ENCODE measurements at places on chromosomes 16 and 17. TPM values are rescaled to one million over a fixed set of nuclear protein-coding genes. Genes with fewer than 3 reads are reported as not detected.
A peak's percentile ranks its signal among the peaks of the same experiment; 100 is the strongest.

- H3K36me3 ChIP-seq: peaks cover 30% of the 10 kb centered on the region
- no peaks in the 10 kb centered on the region for H3K27me3 ChIP-seq
- DNase-seq: no peak
- peaks cover 82% of the 10 kb centered on the region for H3K4me1 ChIP-seq
- peak overlapping the region; percentile 83 for H3K4me3 ChIP-seq
These were observed 1.4 kb upstream of the ATP6V0A1 start for GRCh38 chr17:42457107-42457792.

- H3K4me1 ChIP-seq: no peaks in the 10 kb centered on the region
- H3K27ac ChIP-seq: no peak overlapping the region
- DNase-seq: no peak
These were observed 475.6 kb downstream of the CDH13 start for GRCh38 chr16:83102336-83102735.

DNA sequence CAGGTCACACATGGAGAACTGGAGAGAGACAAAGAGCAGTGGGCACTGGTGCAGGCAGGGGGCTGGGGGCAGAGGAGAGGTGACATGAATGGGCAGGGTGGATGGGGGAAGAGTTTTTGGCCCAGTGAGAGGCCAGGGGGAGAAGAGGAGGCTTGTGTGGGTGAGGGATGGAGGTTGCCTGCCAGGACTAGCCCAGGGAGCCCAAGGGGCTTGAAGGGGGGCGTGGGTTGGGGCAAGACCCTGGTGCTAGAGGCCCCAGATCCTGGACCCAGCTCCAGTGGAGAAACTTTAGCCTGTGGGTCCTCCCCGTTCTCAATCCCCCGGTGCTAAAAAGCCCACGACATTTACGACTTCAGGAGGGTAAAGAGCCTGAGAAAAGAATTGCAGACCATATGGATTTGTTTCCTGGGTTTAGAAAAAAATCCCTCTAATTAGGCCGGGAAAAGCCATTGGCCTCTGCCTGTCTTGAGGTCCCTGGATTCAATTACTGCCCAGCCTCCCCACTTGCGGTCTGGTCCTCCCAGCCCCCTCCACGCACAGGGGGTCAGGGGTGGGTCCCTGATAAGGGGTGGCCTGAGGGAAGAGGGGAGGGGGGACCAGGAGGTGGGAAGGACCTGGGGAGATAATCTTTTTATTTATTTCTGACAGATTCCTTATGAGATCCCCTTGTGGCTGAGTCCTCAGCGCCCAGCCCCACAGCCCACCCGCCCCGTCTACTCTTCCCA is 33.0 kb downstream of the NGFR start:
- no peaks in the 10 kb centered on the region for H3K36me3 ChIP-seq
- peaks cover 22% of the 10 kb centered on the region for H3K27me3 ChIP-seq
- H3K4me3 ChIP-seq: no peak overlapping the region
- DNase-seq: no peak

- H3K4me1 ChIP-seq: peaks cover 24% of the 10 kb centered on the region
- H3K36me3 ChIP-seq: no peaks in the 10 kb centered on the region
- no peak for DNase-seq
- H3K27me3 ChIP-seq: peaks cover 30% of the 10 kb centered on the region
- no peak overlapping the region for H3K27ac ChIP-seq
These were observed 3.1 kb downstream of the NPW start for GRCh38 chr16:2022723-2023091.

- no peak for DNase-seq
- no peak overlapping the region for H3K4me3 ChIP-seq
- peaks cover 5% of the 10 kb centered on the region for H3K4me1 ChIP-seq
- H3K27me3 ChIP-seq: peaks cover 47% of the 10 kb centered on the region
- H3K36me3 ChIP-seq: no peaks in the 10 kb centered on the region
- H3K27ac ChIP-seq: no peak overlapping the region
These were observed 15.5 kb downstream of the NEUROD2 start for GRCh38 chr17:39591958-39592954.

DNA sequence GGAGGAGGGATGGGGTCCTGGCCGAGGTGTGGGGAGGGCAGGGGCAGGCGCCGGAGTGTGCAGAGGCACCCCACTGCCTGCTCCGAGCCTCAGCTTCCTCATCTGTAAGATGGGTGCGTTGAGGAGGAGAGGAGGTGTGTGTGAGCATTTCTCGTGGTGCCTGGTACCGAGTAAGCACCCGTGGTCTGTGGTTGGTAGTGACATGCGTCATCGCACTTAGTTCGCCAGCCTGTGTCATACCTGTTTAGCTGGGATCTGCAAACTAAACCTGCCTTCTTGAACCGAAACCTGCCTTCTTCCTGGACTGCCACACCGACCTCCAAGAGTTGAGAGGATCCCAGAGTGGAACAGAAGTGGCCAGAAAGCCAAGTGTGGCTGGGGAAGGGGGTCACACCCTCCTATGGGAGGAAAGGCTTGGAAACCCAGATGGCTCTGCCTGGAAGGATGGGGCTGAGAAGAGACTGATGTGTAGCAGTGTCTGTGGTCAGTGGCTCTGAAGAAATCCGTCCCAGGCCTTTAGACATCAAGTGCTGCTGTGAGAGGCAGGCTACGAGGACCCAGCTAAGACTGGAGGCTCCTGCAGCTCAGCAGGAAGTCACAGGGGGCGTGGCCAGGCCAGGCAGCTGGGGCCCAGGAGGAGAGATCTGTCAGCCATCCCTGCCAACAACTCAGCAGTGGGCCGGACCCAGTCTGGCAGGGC is 162.6 kb upstream of the PLCG2 start:
- no peaks in the 10 kb centered on the region for H3K27me3 ChIP-seq
- H3K4me1 ChIP-seq: peaks cover 4% of the 10 kb centered on the region
- peaks cover 45% of the 10 kb centered on the region for H3K36me3 ChIP-seq
- peak overlapping the region; percentile 13 for H3K4me3 ChIP-seq
- peak; percentile 33 for DNase-seq

- H3K27me3 ChIP-seq: no peaks in the 10 kb centered on the region
- H3K4me1 ChIP-seq: peaks cover 54% of the 10 kb centered on the region
- H3K36me3 ChIP-seq: peaks cover 51% of the 10 kb centered on the region
- no peak for DNase-seq
- no peak overlapping the region for H3K4me3 ChIP-seq
These were observed 4.5 kb downstream of the ATF7IP2 start for GRCh38 chr16:10390330-10390729.

GRCh38 chr16:65727534-65728137 is 605.8 kb upstream of the CDH11 start:
- no peak overlapping the region for H3K27ac ChIP-seq
- H3K4me1 ChIP-seq: no peaks in the 10 kb centered on the region
- no peak overlapping the region for H3K4me3 ChIP-seq
- no peak for DNase-seq
- H3K27me3 ChIP-seq: no peaks in the 10 kb centered on the region

DNA sequence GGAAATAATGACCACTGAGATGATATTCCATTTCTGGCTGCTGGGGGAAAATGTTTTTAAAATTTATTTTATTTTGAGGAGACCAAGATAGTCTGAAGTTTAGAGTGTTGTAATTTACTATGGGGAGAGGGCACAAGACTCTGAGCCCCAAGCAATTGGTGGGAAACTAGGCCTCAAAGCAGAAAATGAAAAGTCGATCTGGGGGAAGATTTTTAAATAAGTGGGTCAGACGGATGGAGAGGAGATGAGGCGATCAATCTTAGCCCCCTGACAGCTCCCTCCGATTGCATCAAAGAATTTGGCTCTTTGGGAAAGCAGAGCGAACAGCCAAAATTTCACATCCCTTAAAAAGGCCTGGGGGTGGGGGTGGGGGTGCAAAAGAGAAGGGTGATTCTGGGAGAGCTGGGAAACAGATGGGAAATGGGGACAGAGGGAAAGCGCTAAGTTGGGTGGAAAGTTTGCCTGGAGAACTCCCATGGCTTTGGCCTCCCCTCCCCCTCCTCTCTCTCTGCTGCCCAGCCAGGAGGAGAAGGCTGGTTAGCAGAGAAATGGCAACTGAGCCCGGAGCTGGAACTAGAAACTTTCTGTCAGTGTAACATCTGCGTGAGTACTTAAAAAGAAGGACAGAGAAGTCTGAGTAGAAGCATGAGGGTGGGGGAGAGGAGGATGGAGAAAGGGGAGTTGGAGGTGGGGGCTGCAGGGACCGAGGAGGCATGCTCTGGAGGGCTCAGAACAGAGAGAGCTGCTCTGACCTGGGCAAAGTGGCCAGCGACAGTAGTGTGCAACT is 1.4 kb upstream of the HOXB2 start:
- DNase-seq: no peak
- H3K4me1 ChIP-seq: peaks cover 35% of the 10 kb centered on the region
- no peak overlapping the region for H3K27ac ChIP-seq
- H3K4me3 ChIP-seq: no peak overlapping the region

GRCh38 chr17:46147296-46147695 is 45.9 kb downstream of the KANSL1 start:
- no peak for DNase-seq
- H3K27ac ChIP-seq: peak overlapping the region; percentile 19
- H3K4me1 ChIP-seq: peaks cover 89% of the 10 kb centered on the region
- no peaks in the 10 kb centered on the region for H3K27me3 ChIP-seq

- no peak overlapping the region for H3K4me3 ChIP-seq
- no peak for DNase-seq
- peaks cover 20% of the 10 kb centered on the region for H3K27me3 ChIP-seq
- no peaks in the 10 kb centered on the region for H3K4me1 ChIP-seq
- no peak overlapping the region for H3K27ac ChIP-seq
These were observed 199.3 kb downstream of the C16orf95 start for GRCh38 chr16:87117936-87118335.

GRCh38 chr17:54426296-54426886 is 474.3 kb upstream of the TOM1L1 start:
- no peak overlapping the region for H3K4me3 ChIP-seq
- no peak for DNase-seq
- no peaks in the 10 kb centered on the region for H3K36me3 ChIP-seq
- H3K27me3 ChIP-seq: no peaks in the 10 kb centered on the region
- no peaks in the 10 kb centered on the region for H3K4me1 ChIP-seq

DNA sequence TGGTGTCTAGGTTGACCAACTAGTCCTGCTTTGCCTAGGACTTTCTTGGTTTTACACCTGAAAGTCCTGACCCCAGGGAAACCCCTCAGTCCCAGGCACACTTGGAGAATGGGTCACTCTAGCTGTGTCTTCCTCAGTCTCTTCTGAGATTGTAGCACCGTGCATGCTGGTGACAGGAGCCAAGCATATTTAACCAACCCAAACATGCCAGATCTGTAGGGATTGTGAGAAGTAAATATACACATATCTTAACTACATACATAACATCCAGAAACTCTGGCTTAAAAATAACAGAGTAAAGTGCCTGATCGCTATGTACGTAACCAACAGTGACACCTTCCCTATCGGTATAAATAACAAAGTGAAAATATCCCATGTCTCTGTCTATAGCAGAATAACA is 158.1 kb downstream of the HAPSTR1 start:
- H3K27ac ChIP-seq: no peak overlapping the region
- no peaks in the 10 kb centered on the region for H3K36me3 ChIP-seq
- H3K4me3 ChIP-seq: no peak overlapping the region

GRCh38 chr17:78335209-78335608 is 24.7 kb downstream of the SOCS3 start:
- no peak overlapping the region for H3K4me3 ChIP-seq
- peak overlapping the region; percentile 1 for H3K27ac ChIP-seq
- H3K4me1 ChIP-seq: peaks cover 60% of the 10 kb centered on the region
- no peaks in the 10 kb centered on the region for H3K36me3 ChIP-seq
- DNase-seq: no peak
- H3K27me3 ChIP-seq: no peaks in the 10 kb centered on the region

DNA sequence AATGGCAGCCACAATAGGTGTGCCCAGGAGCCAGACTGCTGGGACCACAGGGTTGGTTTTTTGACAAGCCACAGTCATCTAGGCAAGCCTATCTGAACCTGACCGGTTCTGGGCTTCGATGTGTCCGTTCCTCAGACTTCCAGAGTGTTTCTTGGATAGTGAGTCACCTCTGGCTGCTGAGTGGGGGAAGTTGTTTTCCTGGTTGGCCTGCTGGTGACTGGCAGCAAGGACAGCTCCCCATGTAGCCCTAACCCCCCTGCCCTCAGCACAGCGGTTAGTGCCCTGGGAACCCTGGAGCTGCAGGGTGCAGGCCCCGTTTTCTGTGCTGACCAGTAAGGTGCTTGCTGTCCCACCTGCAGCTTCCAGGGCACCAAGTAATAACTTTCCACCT is 65.5 kb downstream of the PLD6 start:
- H3K36me3 ChIP-seq: peaks cover 81% of the 10 kb centered on the region
- no peak overlapping the region for H3K4me3 ChIP-seq
- peaks cover 3% of the 10 kb centered on the region for H3K4me1 ChIP-seq
- no peak overlapping the region for H3K27ac ChIP-seq
- no peaks in the 10 kb centered on the region for H3K27me3 ChIP-seq
- DNase-seq: no peak

The MT1M gene
- not detected for total RNA-seq

DNA sequence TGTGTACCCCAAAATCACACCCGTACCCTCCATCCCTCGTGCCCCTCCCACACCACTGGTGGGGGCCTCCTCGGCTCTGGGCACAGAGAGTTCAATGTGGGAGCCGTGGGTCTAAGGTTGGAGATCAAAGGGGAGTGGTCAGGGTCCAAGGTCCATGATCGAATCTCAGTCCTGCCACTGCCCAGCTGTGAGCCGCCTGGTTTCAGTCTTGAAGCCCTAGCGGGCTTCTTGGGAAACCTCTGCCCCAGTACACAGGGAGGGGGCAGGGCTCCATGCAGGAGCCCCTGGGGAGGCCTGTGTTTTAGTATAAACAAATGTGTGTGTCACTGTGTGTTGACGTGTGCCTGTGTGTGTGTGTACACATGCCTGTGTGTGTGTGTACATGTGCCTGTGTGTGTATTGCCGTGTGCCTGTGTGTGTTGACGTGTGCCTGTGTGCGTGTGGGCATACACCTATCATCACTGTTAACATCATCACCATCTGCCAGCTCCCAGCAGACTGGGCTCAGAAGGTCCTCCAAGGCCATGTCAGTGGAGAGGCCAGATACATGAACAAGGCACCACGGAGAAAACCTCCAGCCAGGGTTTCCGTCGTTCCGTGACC is 26.5 kb upstream of the ZNF469 start:
- no peaks in the 10 kb centered on the region for H3K4me1 ChIP-seq
- H3K36me3 ChIP-seq: no peaks in the 10 kb centered on the region
- H3K4me3 ChIP-seq: no peak overlapping the region

The ACSM2B gene
- not detected for total RNA-seq

The KRTAP9-4 gene
- total RNA-seq: not detected

- no peaks in the 10 kb centered on the region for H3K27me3 ChIP-seq
- no peak for DNase-seq
- no peak overlapping the region for H3K27ac ChIP-seq
- H3K36me3 ChIP-seq: no peaks in the 10 kb centered on the region
- H3K4me1 ChIP-seq: peaks cover 9% of the 10 kb centered on the region
These were observed 15.3 kb downstream of the FOXN1 start for GRCh38 chr17:28521311-28522085.

- H3K4me1 ChIP-seq: peaks cover 89% of the 10 kb centered on the region
- DNase-seq: no peak
- no peak overlapping the region for H3K4me3 ChIP-seq
These were observed 77.3 kb downstream of the MPRIP start for GRCh38 chr17:17119533-17119932.

The ABCA3 gene
- 3.1 TPM for total RNA-seq

GRCh38 chr16:976389-976931 is 5.1 kb upstream of the SOX8 start:
- no peaks in the 10 kb centered on the region for H3K36me3 ChIP-seq
- H3K4me3 ChIP-seq: no peak overlapping the region
- H3K4me1 ChIP-seq: peaks cover 4% of the 10 kb centered on the region
- no peak for DNase-seq
- no peak overlapping the region for H3K27ac ChIP-seq
- peaks cover 26% of the 10 kb centered on the region for H3K27me3 ChIP-seq

GRCh38 chr16:82042144-82042543 is 7.1 kb downstream of the HSD17B2 start:
- DNase-seq: no peak
- no peaks in the 10 kb centered on the region for H3K36me3 ChIP-seq
- no peak overlapping the region for H3K27ac ChIP-seq
- no peaks in the 10 kb centered on the region for H3K4me1 ChIP-seq
